ENCODE measurements at places on chromosomes 2 and 18.

DNA sequence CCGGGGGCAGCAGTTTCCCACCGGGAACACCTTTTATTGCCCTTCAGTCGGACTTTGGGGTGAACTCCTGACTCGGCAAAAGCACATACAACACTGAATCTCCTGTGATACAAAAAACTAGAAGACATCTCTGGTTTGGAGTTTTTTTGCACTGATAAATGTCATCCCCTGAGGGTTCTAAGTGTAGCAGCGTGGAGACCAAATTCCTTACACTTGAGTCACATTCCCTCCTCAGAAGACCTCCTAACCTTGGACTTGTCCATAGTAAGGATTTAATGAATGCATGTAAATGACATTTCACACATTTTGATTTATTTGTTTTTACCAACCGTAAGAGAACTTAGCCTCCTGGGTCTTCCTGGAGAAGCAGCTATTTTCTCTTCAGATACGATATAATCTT lies 54.0 kb upstream of the GPR45 start:
- DNase-seq: no peak

GRCh38 chr2:211455216-211455841 lies 898.9 kb downstream of the CPS1 start:
- no peak for DNase-seq

DNA sequence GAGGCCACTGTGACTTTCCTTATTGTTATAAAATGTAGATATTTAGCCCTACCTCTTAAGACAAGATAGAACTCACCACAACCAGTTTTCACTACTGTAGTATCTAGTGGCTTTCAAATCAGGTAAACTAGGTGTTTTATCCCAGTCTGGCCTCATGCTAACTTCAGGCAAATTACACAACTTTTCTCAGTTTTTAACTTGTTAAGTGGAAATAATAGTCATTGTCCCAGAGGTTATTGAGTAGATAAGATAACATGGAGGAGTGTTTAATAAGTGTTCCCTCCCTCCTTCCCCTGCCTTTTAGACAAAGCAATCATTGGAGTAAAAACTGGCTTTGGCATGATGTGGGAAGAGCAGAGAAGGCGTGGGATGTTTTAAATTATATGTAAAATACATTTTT lies 27.3 kb downstream of the ANXA4 start:
- DNase-seq: no peak

DNA sequence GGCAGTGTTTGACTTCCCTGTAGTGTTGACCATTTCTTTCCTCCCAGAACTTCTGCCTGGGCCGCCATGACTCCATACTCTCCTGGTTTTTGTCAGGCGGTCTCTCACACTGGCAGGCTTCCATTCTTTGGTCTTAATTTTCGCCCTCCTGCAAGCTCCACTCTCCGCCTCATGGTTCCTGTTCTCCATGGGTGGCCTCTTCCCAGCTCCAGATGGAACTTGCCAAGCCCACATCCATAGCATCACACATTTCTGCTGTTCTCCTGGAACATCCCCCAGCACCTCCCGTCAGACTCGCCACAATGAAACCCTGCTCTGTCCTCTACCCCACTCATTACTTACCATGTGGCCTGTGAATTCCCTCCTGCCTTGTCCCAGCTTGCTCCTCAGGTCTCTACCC lies 896 bp upstream of the AFF3 start:
- no peak for DNase-seq

DNA sequence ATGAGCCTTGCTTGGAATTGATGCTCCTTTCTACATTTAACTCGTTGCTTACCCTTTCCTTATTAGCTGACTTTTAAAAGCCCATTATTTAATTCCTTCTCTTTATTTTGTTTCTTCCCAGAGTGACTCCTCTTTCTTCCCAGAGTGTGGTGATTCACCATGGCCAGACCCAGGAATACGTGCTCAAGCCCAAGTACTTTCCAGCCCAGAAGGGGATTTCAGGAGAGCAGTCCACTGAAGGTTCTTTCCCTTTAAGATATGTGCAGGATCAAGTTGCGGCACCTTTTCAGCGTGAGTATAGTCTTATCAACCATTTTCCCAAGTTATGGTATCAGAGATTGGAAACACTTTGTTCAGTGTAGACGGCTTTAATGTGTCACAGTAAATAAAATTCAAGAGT lies 163.7 kb downstream of the LTBP1 start:
- no peak for DNase-seq

DNA sequence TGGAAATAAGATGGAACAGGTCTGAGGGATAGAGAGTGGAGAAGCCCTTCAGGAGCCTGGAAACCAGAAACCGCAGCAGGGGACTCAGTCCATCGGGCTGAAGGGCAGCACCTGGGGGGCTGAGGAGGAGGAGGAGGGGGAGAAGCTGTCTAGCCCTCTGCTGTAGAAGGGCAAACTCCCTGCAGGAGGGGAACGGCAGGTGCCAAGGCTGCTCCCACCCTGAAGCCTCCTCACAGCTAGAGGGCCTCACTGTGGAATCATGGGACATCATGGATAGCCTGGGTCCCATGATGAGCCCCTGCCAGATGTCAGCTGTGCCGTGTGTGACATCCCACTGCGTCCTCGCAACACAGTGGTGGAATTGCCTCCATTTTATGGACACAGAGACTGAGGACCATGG lies 435 bp downstream of the MYO7B start:
- no peak for DNase-seq

DNA sequence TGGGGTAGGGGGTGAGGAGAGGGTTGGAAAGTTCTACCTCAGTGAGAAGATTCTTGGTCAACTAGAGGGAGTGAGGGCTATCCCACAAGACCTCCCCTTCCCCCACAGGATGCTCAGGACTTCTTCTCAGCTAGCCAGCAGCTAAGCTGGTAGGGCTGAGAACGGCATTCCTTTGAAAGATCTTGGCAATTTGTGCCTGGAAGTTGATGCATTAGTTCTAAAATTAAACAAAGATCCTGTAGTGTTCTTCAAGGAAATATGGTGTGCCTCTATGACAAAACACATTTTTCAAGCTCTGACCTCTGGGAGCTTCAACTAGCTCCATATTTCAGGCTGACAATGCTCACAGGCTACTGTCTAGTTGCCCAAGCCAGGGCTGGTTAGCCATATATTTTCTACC lies 2.3 kb downstream of the LYPD1 start:
- no peak for DNase-seq

DNA sequence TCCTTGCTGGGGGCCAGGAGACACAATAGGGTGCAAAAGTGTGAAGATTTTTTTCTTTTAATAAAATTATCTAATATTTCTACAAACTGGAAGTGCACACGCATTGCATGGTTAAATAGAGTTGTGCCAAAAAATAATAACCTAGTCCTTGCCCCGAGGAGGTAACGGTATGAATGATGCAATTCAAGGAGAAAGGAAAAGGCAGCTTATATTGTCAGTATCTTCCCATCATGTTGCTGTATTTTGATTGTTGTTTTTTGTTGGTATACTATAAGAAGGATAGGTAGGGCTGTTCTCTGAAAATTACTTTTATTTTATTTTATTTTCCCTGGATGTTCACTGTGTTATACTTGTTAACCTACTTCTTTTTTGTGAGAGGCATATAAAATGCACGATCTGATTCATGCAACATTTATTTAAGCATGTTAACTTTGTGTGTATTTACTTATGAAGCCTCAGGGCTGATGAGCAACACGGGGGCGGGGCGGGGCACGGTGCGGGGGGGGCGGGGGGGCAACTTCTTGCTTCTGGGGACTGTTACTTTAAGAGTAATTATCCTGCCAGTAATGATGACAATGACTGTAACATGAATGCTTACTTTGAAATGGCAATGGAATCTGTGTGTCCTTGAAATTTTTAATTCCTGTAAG lies 118.6 kb downstream of the AQP4 start:
- no peak for DNase-seq

DNA sequence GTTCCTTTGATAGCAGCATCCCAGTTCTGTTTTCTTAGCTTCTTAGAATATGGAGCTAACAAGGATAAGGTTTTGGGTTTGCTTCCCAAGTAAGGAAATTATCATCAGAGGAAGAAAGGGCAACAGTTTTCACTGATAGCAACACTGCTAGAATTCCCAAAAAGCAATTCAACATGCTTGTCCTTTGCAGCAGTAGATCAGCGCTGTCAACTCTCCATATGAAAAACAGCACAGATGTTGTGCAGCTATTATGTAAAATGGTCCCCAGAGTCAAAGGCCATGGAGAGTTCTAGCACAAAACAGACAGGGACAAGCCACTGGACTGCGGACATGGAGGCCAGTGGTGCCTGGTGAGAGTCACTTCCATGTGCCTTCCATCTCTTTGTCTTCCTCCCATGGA lies 135.9 kb upstream of the RNF152 start:
- no peak for DNase-seq

DNA sequence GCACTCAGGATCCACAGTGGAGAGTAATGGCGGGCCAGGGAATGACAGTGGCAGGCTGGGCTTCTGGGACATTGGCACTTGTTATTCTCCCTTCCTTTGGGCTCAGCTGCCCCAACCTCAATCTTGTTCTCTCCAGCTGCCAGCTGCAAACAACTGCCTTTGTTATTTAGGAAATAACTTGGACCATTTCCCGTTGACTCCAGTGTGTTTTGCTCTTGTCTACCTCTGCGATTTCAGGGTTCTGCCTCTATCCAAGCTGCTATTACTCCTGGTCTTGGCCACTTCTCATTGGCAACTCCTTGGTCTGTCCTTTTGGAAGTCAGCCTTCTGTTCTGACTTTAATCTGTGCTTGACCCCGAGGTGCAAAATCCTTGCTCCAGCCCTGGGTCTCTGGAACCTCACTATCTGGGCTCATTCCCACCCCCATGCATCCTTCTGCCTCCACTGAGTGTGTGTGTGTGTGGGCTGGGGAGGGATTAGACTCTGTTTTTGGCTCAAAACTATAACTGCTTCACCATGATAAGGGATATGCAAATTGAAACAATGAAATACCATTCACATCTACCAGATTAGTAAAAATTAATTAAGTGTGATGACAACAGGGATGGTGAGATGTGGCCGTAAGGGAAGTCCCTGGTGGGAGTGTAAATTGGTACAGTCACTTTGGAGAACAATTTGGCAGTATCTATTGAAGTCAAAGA lies 134.1 kb upstream of the CXCR4 start:
- no peak for DNase-seq

GRCh38 chr18:39313992-39314391 lies 1748.4 kb upstream of the CELF4 start:
- DNase-seq: no peak

DNA sequence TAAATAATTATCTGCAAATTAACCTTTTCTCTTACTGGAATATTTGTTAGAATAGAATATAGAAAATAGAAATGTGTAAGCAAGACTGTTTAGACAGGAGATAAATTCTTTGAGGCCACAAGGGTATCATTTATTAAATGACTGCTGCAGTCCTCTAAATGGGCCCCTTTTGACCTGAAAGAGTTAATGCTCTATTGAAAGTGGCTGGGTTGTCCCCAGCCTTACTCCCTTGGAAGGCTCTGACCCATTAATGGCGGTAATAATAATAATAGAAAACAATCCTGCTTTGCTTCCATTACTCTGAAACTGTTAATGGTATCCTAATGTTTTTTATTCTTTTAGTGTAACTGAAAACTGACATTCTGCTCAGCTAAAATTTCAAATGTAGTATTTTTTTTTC lies 398.0 kb upstream of the NRP2 start:
- no peak for DNase-seq

GRCh38 chr2:231334981-231335380 lies 60.5 kb upstream of the B3GNT7 start:
- DNase-seq: no peak

All from chondrocyte (in vitro differentiated cells).